CD8-positive, alpha-beta memory T cell (primary cell): ENCODE measurements at places on chromosomes 6 and 20.

- DNase-seq = no peak
These were observed 19.7 kb downstream of the NPEPL1 start for GRCh38 chr20:58712151-58712791.

DNA sequence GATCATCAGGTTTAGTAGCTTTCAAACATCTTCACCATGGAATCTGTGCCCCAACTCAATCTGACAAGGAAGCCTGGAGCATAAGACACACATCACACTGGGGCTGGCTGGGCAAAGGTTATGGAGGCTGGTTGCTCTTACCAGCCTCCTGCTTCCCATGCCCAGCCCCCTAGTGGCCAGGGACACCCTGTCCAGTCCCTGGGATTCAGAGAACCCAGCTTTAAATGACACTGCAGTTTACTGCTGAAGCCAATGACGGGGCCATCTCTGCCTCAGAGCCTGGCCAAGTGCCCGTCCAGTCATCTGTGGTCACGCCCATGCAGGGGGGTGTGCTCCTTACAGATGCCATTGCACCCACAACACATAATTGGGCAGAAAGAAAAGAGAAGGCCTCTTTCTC lies 272.9 kb downstream of the SMOC2 start:
- no peak for DNase-seq

- no peak for DNase-seq
These were observed 946.6 kb downstream of the TFAP2A start for GRCh38 chr6:9468277-9468676.

DNA sequence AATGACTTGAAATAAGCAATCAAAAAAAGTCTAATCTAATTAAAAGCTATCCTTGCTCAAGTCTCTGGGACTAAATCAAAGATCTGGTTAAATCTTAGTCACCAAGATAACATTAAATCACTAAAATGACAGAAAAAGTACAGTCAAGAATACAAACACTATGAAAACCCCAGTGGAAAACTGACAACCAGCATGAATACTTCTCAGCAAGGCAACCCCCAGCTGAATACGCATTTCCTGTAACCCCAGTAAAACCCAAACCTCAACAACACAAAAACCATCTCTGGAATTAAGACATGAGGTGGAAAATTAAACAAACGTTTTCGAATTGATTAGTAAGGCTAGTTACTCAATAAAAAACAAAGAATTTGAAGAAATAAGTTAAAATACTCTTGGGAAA lies 23.7 kb upstream of the ZC3H12D start:
- peak; percentile 57 for DNase-seq

GRCh38 chr6:149052350-149053106 lies 265.0 kb upstream of the TAB2 start:
- DNase-seq = no peak

DNA sequence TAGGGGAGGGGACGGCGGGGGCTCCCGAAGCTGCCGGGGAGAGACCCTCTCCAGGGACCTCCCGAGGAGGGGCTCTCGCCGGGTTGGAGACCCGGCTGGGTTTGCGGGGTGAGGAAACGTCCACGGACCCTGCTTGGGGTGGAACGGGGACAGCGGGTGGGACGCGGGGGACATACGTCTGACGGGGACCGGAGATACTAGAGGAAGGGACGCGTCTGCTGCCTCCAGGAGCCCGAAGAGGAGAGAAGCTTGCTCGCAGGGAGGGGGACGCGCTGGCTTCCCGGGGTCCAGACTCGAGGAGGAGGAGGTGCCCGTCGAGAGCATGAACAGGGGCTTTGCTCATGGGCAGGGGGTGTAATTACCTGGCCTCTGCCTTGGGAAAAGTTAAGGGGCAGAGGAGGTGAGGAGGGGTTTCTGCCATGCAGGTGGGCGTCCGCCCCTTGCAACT lies 593 bp downstream of the DNMT3B start:
- no peak for DNase-seq

DNA sequence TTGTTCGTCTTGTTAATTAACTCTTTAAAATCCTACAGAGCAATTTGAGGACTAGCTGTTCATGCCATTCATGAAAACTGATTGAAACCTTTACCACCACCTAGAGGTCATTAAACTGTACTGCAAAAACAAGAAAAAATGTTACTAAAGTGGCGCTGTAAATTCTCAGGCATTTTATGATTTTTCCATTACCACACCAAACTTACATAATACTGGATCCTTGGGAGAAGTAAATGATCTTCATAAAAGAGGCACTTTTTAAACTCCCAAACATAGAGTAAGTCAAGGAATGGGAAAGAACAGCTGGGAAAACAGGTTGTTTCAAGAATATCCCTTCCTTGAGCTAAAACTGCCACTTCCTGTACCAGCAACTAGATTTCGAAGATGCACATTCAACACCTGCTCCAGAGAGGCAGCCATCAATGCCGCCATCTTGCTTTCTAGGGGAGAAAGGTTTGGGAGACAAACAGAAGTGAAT lies 54.3 kb downstream of the MYLIP start:
- peak; percentile 41 for DNase-seq

DNA sequence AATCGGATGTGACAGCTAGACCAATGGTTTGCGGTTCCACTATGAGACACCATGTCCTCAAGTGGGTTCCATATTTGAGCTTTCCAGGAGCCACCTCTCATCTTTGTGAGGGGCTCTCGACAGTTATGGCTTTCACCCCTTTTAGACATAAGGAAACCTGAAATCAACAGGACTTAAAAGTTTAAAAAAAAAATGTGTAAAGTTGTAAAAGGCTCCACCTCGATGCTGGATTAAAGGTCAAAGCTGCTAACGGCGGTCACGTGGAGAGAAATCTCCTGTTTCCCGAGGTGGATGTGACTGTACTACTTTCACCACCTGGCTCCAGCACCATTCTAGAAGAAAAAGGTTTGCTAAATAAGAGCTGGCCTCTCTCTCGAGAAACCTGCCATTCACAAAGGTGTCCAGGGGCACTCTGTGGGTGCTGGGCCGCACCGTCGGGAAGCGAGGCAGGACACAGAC lies 542 bp downstream of the ATP5F1E start:
- DNase-seq = no peak

DNA sequence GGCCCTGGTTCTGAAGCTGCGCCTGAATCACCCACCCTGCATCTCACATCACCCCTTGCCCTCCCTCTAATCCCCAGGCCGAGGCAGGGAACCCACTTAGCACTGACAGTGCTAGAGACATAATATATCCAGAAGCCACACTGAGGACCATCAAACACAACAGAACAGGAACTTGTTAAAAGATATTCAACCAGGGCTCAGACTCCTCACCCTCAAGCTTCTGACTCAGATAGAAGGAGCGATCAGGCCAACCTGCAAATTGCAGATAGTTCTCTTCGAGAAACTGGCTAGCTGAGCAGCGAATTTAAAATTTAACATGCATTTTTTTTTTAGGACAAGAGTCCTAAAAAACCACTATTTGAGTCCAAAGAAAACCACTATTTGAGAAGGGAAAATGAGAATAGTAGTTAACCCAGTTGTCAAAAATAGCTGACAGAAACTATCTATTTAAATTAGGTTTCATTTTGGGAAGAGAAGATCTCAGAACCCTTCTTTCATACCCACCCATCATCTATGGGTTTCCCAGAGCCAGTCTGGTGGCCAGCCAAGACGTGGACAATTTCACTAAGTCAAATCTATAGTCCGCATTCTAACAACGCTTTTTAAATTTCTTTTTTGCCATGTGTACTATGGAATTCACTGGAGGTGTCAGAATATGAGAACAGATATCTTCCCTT lies 95.6 kb downstream of the OPRM1 start:
- no peak for DNase-seq

- no peak for DNase-seq
These were observed 22.5 kb upstream of the DEFB116 start for GRCh38 chr20:31330893-31331292.

DNA sequence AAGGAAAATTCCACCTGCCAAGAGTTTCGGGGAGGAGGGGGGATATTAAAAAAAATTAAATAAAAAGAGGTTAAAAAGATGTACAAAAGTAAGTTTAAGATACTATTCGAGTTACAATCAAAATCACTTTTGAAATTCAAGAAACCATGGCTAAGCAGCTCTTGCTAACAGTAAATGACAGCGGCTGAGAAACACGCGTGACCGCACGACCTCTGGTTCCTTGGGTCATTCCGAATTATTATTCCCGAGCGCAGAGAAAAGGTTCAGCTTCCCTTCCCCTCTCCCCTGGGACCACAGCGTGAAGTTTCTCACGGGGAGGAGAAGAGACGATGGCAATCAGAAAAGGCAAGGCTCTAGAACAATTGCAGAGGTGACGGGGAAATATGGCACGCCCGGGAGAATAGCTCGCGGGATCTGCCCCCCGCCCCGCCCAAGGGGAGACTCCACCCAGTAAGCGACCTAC lies 496 bp downstream of the TMEM242 start:
- DNase-seq = no peak

GRCh38 chr20:62666736-62667529 lies 24.6 kb downstream of the SLCO4A1 start:
- no peak for DNase-seq

GRCh38 chr6:118650582-118651281 lies 659 bp downstream of the CEP85L start:
- peak; percentile 56 for DNase-seq

- DNase-seq = peak; percentile 84
These were observed 59.7 kb downstream of the HIVEP2 start for GRCh38 chr6:142885182-142885867.

DNA sequence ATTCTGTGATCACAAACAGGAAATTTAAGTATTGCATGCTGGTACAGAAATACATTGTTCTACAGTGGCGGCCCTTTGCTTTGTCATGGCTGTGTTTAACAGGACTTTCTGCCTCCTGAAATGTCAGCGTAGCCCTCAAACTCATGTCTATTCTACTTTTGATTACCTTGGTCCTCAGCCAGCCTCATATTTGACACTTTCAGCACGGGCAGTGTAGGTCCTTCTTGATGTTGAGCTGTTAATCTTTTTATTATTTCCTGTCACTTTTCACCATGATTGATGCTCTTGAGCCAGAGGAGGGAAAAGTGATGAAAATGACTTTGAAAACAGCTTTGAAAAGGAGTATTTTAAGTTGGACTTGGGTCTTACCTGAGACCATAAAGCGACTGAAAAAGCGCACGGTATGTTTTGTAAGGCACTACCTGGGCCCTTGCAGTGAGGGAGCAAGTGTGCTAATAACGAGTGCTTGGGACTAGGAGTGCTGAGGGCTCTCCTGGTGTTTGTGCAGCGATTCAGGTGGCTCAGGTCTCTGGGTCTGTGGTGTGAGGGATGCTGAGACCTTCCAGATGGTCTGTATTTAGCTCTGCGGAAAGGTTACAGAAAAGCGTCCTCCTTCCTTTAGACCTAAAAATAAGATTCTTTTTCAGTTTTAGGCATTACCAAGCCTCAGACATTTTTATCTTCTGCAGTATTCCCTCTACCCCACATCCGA lies 45.2 kb upstream of the RREB1 start:
- no peak for DNase-seq

DNA sequence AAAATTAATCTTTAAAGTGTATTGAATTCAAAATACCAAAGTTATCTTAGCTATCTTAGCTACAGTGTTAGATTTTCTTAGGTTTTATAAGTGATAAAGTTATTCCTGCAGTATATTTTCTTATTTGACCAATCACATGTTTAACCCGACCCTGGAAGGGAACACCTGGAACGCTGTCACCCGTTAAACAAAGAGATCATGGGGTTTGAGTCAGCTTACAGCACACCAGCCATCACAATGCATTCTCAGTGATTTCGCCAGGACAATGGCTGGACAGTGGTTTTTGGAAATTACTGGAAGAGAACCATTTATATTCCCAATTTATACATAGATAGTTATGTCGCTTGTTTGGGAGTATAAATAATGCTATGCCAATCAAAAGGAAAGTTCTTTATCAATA lies 10.5 kb downstream of the C6orf118 start:
- DNase-seq = no peak

DNA sequence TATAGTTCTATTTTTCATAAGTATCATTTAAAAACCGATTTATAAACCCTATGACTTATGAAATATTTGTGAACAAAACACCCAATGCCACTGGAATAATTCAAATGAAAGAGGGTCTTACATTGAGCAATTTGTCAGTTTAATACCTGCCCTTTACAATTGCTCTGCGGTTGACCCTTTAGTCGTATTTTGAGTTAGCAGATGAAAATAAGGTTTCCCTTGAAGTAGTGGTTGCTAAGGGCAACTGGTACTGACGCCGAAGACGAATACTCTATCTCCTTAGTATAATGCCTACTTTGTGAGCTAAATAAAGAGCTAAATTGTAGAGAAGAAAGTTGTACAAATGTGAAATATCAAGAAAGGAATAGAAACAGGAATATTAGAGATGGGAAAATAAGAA lies 69.4 kb downstream of the KCNQ5 start:
- DNase-seq = no peak

DNA sequence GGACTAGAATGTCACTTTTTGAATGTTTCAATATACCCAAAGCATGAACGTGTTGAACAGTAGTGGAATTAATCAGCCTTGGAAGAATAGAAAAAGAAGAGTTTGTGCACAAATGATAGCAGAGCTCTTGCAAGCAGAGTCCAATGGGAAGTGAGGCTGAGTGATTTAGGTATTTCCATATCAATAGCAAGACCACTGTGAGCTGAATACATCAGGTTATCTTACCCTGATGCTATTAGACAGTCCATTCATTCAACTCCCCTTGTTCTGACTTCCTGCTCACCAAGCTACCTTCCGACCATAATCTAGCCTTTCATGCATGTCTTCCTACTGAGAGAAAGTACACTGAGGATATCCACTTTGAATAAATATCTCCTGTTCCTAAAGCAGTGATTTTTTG lies 349.2 kb upstream of the RNF217 start:
- DNase-seq = no peak

DNA sequence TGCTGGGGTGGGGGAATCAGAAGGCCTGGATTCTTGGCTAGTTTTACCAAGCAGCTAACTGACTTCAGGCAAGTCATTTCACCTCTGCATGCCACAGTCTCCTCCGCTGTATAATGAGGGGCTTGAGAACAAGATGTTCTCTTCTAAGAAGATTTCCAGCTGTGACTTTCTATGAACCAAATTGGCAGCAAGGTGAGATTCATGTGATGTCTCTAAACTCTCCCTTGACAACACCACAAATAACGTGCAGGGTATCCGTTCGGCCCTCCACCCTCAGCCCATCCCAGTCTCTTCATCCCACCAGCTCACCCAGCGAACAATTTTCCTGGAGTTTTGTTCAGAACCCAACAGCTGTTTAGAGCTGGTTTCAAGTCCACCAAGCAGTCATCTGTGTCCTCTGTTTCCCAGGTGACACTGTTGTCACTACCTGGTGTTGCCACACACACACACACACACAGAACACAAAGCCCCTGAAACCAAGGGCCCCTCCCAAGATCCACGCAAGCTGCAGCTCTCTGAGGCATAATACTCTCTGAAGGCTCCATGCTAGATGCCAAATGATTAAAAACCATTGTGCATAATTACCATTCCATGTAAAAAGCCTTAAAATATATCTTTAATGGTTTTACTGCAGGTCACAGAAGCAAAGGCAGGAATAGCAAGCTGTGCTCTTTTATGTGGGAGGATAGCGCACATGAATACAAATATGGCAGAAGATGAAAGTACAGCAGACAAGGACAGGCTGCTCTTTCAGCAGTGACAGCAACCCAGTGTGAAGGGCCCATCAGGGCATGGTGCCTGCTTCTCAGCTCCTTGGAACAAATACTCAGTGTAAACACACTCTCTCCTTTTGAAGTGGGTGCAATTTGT lies 48.2 kb downstream of the ARHGAP18 start:
- no peak for DNase-seq

GRCh38 chr6:43282636-43283513 lies 15.2 kb upstream of the SLC22A7 start:
- no peak for DNase-seq

- peak; percentile 64 for DNase-seq
These were observed 514 bp downstream of the TCFL5 start for GRCh38 chr20:62860924-62861691.

GRCh38 chr6:141851063-141851462 lies 281.7 kb upstream of the GJE1 start:
- DNase-seq = no peak
